ENCODE measurements at places on chromosomes 5 and 9.

DNA sequence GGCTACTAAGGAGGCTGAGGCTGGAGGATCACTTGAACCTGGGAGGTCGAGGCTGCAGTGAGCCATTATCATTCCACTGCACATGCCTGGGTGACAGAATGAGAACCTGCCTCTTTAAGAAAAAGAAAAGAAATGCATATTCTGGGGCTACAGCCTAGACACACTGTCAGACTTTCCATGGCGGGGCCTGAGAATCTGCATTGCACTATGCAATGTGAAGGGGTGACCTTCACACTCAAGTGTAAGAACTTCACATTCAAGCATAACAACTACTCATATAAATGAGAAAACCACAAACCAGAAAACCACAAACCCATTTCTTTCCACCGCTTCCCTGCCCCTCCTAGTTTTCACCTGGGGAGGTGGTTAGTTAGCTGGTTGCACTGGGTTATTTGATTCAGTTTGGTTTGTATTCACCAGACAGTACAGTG, 18.0 kb upstream of the FBP2 start:
- peak; percentile 78 for DNase-seq

- no peak for DNase-seq
Measured at GRCh38 chr5:141715346-141715905, 33.4 kb upstream of the ARAP3 start.

DNA sequence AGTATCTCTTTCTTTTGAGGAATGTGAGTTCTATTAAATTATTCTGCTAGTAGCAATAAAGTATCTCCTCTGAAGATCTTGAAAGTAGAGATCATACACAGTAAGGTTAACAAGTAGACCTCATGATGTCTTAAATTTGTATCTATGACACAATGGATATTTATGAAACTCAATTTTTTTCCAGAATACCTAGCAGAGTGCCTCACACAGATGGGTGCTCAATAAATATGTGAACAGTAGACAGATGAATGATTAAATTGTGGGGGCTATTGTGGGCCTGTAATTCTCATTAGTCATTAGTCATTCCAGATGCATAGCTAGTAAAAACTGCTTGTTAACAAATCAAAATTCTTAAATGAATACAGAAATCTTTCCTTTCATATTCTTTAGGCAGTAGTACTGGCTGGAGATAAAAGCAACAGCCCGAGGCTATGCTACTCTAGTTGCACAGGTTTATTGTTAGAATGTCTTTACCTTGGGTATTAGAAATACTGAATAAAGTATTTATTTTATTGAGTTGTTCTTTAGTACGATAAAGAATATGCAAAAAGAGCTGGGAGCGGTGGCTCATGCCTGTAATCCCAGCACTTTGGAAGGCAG, 22.0 kb downstream of the CHD1 start:
- DNase-seq: no peak

- no peak for DNase-seq
Measured at GRCh38 chr9:91963711-91964240, 13.7 kb upstream of the ROR2 start.

DNA sequence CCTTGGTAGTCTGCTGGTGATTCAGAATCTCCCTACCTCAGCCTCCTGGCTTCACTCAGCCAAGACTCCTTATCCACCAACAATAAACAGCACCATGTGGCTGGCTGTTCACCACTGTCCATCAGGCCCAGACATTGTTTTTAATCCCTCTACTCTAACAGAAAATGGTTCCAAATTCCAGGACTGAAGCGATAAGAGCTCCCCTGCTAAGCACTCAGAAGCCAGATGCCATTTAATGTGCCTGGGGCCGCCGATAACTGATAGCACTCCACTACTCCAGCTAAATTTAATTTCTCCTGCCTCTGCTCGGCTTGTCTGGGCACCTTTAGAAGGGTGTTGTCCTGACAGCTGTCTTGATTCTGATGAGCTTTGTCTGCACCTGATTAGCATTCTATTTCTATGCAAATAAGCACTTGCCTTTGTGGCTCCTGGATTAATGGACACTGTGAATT, 47.1 kb downstream of the ZNF622 start:
- DNase-seq: no peak

- DNase-seq: no peak
Measured at GRCh38 chr9:14799030-14799429, 76.5 kb upstream of the CER1 start.

GRCh38 chr5:125316391-125316790, 570.0 kb upstream of the ZNF608 start:
- no peak for DNase-seq

DNA sequence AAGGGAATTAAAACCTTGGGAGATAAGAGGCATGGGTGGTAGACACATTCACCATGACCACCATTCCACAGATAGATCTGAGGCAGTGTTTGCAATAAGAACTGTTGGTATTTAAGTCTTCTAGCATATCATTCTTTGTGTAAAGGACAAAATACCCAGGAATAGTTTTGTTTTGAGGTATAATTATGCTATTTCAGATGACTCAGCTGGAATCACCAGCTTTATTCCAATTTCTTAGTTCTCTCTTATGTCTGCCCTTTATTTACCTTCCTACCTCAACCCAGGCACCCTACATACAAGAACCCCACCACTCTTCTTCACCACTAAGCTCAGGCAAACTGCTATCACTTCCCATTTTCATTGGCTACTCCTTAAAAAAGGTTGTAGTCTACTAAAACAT, 94.7 kb upstream of the TRIO start:
- no peak for DNase-seq

DNA sequence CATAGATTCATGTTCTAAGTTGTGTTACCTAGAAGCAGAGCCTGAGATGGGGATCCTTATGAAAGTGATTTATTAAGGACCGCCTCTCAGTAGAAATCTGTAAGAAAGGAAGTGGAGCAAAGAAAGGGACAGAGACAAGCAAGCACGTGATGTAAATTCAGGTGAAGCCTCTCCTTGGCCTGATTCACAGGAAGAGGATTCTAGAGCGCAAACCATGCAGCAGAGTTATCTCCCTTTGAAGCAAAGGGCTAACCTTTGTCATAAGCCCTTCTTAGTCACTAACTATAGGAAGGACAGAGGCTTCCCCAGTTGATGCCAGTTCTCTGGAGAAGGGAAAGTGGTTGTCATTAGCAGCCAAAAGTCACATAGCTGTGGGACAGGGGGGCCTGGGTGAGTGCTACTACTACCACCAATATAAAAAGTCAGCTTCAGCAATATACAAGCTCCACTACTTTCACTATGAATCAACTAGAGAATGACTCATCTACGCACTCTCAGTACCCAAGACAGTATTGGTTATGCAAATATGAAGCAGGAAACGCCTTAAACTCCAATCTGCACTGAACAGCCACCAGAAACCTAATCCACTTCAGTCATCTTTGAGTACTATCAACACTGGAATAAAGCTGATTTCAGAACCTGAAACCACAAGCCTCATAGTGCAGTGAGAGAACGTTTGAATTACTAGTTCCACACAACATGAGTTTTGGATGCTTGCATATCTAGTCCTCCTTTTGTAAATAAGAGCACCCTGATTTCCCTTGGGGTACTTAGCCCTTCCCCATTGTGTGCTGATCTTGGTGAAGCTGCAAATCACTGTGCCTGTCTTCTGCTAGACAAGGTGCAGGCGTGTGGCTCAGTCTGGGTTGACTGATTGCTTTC, 162.7 kb downstream of the ZNF608 start:
- DNase-seq: peak; percentile 61

- DNase-seq: no peak
Measured at GRCh38 chr5:85441853-85442252, 1057.2 kb upstream of the EDIL3 start.

GRCh38 chr9:616694-617093, 224.8 kb upstream of the DMRT1 start:
- DNase-seq: no peak

GRCh38 chr5:130545291-130545690, 619.8 kb downstream of the HINT1 start:
- DNase-seq: no peak

DNA sequence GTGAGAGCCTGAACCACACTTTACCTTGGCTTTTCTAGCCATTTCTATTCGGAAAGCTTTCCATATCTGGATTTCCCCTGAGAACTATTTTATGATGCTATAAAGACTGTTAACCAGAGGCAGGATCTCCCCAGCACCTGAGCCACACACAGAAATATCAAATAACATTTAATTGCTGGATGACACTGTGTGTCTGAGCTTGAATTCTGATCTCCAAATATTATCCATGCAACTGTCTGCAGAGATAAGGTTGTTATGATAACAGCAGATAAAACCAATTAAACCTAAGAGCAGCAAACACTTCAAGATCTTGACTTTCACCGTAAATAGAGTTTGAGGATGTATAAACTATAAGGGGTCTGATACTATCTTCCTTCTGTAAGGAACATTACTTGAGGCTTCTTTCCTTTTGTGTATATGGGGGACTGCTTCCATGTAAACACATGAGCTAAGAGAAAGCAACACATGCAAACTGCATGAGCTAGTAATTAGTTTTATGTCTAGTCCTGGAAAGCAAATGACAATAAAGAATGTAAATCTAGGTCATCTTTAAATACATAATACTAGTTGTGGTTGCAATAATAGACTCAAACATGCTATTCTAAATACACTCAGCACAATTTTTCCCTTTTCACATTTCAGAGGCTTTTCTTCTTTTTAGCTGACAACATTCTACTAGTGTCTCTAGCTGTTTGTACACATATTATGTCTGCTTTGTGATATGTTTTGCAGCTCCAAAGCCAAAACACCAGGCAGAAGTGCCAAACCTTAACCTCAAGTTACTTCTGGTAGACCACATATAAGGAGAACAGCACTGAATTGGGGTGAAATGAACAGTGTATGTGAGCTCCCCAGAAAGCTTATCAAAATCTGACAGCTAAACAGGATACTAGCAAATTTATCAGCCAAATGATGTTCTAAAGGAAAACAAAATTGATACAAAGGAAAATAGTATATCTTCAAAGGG, 136.5 kb downstream of the EFNA5 start:
- no peak for DNase-seq

- no peak for DNase-seq
Measured at GRCh38 chr9:2749485-2749884, 32.2 kb downstream of the KCNV2 start.

GRCh38 chr5:37836592-37837413, 3.0 kb downstream of the GDNF start:
- DNase-seq: peak; percentile 56

GRCh38 chr5:69368458-69369339, 621 bp downstream of the AK6 start:
- DNase-seq: peak; percentile 62

GRCh38 chr5:115243412-115243811, 19.3 kb downstream of the PGGT1B start:
- DNase-seq: no peak

DNA sequence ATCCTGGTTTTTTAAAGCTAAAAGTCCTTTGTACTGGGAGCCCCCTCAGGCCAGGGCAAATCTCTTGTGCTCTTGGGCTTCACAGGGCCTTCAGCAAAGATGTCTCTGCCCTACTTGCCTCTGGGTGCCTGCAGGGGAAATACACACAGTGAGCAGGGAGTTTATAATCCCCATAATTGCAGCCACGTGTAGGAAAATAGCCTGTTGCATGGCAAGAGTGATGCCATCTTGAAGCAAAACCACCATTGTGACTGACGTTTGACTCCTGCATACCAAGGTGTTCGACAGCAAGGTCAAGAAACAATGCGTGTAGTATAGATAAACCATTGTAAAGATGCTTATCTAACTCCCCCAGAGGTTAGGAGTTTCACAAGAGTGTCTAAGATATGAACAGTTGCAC, 11.4 kb upstream of the IL3 start:
- no peak for DNase-seq

DNA sequence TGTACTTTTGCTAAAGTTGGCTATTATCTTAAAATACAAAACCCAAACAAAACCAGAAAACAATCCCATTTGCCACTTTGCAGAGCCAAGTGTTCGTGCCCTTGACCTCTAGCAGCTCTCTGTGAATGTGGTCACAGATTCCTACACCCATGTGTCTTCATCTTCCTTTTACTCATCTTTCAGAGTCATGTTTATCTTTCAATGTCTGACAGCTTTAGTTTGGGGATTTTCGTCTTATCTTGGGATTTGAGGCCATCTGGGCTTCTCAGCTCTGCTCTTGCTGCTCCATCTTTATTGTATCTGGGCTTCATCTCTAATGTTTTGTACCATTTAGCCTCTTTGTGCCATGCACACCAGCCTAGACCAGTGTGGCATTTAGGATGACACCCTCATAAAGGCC, 81.0 kb downstream of the DAPK1 start:
- DNase-seq: no peak

GRCh38 chr5:150133581-150134197, 22.0 kb downstream of the PDGFRB start:
- no peak for DNase-seq

GRCh38 chr5:89236900-89237299, 353.9 kb upstream of the MEF2C start:
- DNase-seq: no peak

GRCh38 chr5:95784514-95785302, 37.8 kb downstream of the GLRX start:
- no peak for DNase-seq

DNA sequence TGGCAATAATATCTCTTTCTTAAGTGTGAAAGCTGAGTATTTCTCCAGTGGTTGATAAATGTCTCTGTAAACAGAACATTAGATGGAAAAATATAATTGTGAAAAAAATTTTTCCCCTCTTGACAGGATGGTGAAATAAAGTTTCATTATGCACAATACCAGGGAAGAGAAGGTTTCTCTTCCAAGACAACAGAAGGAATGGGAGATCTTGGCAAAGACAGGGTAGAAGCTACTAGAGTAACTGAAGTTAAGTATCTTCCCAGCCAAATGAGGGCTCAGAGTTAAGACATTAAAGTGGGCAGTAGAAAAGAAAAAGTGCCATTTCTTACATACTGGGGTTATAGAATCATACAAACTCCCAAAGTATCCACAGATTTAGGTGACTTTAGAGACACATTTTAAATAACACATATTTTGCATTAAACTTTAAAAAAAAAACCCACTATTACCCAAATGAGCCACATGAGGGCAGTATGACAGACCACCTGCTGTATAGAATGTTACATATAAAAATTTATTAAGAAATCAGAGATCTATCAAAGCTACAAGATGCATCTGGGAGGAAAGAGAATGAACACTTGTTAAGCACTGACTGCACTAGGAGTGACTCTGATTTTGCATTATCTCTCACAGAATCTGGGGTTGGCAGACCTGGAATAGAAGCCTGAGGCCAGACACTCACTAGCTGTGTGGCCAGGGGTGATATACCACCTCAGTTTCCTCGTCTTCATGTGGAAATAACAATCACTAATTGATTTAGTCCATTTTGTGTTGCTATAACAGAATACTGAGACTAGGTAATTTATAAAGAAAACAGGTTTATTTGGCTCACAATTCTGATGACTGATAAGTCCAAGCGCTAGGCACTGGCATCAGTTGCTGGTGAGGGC, 98.5 kb downstream of the ARSB start:
- no peak for DNase-seq

GRCh38 chr5:88657136-88657535, 225.8 kb downstream of the MEF2C start:
- no peak for DNase-seq

- DNase-seq: no peak
Measured at GRCh38 chr5:167796672-167797071, 494.8 kb upstream of the WWC1 start.

All from activated CD8-positive, alpha-beta memory T cell treated with anti-CD3 and anti-CD28 coated beads for 24 hours (primary cell).